ENCODE measurements at places on chromosomes 1 and 21.

- peak; percentile 76 for DNase-seq
Observed at GRCh38 chr21:27582246-27582947, 615.5 kb upstream of the ADAMTS5 start.

DNA sequence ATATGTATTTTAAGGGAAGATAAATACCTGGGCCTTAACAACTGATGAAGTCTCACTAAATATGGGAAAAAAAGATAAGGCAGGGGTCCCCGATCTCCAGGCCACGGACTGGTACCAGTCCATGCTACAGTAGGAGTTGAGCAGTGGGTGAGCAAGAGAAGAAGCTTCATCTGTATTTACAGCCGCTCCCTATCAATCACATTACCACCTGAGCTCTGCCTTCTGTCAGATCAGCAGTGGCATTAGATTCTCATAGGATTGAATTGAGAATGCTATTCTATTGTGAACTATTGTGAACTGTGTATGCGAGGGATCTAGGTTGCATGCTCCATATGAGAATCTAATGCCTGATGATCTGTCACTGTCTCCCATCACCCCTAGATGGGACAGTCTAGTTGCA, 43.0 kb upstream of the PAXBP1 start:
- DNase-seq: no peak

DNA sequence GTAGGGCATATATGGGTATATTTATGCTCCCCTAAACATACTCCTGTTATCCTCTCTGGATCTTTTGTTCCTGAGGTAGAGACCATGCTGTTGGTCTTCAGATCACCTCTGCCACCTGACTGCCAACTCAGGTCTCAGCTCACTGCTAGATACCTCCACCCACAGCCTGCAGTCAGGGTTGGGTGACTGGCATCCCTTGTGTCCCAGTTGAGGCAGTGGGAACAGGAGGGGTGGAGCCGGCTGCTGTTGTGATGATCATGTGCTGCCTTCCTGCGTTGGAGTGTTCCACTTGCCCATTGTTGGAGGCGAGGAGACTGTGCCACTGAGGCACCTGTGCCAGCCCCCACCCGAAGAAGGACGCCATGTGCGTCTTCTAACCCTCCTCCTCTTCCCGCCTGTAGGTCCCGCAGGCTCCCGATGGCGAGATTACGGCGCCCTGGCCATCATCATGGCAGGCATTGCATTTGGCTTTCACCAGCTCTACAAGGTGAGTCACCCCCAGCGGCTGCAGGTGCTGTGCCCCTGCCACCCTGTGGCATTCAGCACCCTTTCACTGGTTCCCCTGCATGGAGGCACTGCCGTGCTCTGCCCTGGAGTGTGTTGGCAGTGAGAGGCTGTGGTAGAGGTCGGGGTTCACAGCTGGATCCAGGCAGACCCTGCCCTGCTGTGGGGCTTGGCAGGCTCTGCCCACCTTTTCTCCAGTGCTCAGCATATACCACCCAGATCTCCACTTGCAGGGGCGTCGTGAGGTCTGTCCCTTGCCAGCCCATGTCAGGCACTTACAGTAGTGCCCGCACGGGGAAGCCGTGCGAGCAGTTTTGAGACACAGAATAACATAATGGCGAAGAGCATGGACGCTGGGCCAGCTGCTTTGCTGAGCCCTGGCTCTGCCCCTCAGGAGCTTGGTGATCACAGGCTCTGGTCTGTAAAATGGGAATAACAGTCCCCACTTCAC, 143.5 kb downstream of the PEX14 start:
- no peak for DNase-seq

GRCh38 chr1:224300346-224300745, 29.6 kb downstream of the NVL start:
- DNase-seq: peak; percentile 40

DNA sequence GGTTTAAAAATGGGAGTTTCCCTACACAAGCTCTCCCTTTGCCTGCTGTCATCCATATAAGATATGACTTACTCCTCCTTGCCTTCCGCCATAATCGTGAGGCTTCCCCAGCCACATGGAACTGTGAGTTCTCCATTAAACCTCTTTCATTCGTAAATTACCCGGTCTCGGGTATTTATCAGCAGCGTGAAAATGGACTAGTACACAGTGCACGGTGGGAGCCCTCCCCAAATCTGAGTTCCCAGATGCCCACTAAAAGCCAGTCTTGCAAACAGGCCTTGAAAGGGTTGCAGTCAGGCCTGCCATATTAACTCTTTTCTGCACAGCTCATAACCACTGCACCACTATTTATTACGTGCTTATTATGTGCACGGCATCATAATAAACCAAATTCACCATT, 400.9 kb downstream of the PRDM2 start:
- no peak for DNase-seq

DNA sequence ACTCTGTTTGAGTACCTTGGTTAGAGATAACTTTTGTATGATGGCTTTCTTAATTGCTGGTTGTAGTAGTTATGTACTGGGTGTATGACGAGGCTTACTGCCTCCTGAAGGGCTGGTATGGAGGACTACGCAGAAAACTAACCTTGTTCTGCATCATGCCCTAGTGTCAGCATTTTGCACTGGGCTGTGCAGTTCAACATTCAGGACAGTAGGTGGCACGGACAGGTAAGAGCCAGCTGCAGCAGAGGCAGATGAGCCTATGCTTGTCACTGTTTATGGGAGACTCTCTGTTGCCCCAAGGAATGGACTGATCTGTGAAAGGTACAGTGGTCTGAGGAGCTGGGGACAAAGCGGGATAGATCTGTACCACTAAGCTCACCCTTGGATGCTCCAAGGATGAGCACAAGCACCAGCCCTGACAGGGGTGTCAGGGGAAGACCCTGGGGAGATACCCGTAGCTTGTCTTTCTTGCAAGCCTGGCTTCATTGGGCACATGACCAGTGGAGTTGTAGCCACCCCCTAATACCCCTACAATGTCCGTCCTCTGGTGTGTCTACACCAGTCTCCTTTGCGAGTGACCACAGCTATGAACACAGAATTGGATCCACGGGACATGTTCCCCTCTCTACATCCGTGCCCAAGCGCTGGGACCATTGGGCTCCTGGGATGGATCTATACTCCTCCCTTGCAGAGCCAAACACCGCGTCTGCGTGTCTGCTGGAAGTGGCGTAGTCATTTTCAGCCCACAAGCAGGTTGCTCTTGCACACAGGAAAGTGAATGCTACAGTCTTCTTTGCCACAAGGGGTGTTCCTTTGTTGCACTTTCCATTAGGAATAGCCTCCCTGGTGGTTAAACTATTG, 51.1 kb upstream of the CFHR3 start:
- peak; percentile 34 for DNase-seq

DNA sequence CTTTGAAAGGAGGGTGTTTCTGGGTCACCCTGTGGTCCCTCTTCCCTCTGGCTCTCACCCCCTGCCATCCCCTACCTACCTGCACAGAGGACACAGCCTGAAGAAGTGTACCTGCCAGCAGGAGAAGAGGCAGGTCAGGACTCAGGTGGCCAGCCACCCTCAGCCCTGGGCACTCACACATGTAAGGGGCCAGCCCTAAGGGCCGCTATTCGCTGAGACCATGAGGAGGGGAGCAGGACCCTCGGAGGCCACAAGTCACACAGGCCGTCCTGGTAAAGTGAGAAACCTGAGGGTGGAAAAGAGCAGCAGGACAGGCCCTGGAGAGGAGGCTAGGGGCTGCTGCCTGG, 1.2 kb downstream of the ZNF692 start:
- DNase-seq: no peak

GRCh38 chr21:18468790-18469189, 65.2 kb upstream of the TMPRSS15 start:
- DNase-seq: no peak

- no peak for DNase-seq
Observed at GRCh38 chr1:212188599-212189351, 96.4 kb upstream of the PPP2R5A start.

- DNase-seq: peak; percentile 65
Observed at GRCh38 chr1:44038876-44039657, 7.8 kb upstream of the SLC6A9 start.

DNA sequence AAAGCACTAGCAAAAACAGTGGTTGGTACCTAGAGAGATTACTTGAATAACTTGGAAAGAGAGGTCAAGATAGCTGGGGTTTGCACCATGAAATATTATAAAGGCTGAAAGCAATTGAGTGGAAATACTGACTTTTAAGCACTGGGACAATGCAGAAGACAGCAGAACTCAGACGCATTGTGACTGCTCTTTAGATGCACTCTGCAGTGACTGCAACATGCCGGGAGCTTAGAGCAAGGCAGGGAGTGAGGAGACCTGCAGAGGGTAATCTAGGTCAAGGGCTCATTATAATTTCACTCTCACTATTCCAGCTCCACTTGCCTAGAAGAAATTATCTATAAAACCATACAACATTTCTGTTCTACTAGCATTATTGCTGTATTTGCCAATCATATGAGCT, 36.6 kb downstream of the OLFM3 start:
- DNase-seq: no peak

GRCh38 chr1:168372861-168373371, 92.2 kb downstream of the TBX19 start:
- no peak for DNase-seq

- no peak for DNase-seq
Observed at GRCh38 chr1:87336623-87337067, 8.0 kb downstream of the LMO4 start.

DNA sequence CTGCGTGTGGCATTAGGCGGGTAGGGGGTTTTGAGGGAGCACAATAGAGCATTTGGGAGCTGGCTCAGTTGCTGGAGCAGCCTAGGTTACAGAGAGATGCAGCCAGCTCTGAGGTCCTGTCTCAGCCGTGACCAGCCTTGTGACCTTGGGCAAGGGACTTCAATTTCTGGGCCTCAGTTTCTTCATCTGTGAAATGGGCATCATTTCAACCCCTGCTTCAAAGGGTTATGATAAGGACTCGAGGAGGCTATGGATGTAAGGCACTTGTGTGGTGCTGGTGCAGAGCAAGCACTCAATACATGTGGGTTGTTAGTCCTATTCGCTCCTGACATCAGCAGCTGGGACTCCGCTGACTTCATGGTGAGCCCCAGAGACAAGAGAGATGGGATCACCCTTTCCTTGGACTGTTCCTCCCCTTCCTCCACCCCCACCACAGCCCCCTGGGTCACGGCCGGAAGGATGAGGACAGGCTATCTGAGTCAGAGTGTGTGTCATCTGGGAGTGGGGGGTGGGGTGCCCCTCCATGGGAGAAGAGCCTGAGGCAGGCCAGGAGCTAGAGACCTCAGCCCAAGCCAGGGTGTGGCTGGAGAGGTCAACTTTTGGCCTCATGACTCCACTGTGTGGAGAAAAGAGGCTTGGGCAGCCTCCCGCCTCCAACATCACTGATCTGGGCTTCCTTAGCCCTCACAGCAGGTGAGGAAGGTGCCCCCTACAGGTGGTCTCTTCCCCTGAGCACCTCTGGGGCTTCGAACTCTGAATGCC, 71.4 kb upstream of the ZBTB40 start:
- DNase-seq: peak; percentile 82

DNA sequence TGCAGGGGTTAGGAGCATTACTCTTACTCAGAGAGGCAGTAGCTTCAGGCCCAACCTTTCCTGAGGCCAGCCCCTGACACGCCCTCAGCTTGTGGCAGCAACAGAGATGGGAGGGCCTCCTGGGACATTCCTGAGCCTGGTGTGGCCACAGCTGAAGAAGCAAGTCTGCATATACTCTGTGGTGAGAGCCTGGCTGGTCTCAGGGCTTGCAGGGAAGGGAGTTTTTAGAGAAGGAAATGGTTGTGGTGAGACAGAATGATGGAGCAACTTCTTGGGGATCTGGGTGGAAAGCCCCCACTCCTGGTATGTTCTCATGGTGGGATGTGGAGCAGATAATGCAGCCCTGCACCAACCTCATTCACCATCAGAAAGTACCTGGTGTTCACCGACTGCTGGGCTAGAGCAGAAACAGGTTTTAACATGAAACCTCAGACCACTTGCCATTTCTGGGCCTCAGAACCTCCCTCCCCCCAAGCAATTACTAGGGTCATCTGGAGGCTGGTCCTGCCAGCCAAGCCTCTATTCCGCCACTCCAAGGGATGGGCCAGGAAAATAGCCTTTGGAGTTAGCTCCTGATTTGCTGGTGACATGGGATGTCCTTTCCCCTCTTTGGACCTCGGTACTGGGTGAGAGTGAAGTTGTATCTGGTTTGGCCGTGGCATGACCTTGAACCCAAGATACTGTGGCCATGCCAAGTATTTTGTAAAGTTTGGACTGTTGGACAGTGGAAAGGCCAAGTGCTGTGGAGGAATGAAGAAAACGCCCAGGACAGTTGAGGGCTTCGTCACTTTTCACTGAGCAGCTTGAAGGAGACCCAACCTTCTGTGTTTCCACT, 28.1 kb upstream of the RNF19B start:
- peak; percentile 97 for DNase-seq

DNA sequence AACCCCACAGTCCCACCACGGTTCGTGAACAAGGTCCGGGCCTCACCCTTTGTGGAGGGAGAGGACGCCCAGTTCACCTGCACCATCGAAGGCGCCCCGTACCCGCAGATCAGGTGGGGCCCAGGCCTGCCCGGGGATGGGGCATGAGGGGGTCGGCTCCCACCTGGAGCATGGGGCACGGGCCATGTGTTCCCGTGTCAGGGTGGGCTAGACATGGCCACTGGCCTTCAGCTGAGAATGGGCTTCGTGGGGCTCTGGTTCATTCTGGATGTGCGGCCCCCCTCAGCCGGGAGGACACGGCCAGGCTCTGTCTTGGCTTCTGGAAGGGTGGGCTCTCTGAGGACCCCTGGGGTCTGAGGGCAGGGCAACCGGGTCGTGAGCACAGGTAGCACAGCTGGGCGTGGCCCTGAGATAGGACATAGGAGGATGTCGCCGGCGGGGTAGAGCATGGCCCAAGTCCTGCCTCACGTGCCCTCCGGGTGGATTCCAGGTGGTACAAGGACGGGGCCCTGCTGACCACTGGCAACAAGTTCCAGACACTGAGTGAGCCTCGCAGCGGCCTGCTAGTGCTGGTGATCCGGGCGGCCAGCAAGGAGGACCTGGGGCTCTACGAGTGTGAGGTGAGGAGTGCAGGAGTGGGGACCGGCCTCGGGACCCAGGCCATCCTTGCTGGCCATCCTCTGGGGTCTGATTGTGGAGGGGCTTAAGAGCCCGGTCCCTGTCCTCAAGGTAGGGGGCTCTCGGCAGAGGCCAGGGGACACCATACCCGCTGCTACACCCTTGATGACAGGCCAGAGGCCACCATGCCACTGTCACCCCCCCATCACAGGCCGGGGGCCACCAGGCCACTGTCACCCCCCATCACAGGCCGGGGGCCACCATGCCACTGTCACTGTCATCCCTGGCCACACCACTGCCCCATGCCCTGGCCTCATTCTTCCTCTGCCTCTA, 55.5 kb downstream of the TRIM11 start:
- no peak for DNase-seq

- no peak for DNase-seq
Observed at GRCh38 chr1:209199822-209200221, 383.7 kb upstream of the CAMK1G start.

GRCh38 chr1:56915960-56916359, 49.9 kb downstream of the C8B start:
- no peak for DNase-seq

Measured in fibroblast of skin of back (primary cell).